ENCODE measurements at places on chromosomes 5 and 9.

DNA sequence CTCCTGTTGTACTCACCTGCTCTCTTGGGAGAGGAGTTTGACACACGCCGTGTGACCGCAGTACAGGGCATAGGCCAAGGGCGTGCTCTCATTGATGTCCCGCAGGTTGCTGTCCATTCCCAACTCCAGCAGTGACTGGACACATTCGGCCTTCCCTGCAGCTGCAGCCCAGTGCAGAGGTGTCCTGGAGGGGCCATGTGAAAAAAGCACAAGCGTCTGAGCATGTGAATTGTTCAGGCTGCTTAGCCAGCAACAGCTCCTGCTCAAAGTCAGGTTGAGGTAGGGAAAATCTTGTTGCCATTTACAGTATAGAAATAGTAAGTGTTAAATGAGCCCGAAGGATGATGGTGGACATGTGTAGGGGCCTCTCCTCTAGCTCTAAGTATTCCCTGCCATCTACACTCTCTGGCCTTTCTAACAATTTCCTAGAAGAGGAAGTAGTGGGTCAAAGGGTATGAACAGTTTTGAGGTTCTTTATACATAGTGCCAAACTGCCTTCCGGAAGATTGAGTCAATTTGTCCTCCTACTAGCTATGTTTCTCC lies 116.5 kb downstream of the ANKRD55 start:
- DNase-seq: no peak

- DNase-seq: no peak
Observed at GRCh38 chr5:157509587-157509986, 49.6 kb downstream of the NIPAL4 start.

- DNase-seq: no peak
Observed at GRCh38 chr9:106885451-106885850, 22.5 kb downstream of the ZNF462 start.

DNA sequence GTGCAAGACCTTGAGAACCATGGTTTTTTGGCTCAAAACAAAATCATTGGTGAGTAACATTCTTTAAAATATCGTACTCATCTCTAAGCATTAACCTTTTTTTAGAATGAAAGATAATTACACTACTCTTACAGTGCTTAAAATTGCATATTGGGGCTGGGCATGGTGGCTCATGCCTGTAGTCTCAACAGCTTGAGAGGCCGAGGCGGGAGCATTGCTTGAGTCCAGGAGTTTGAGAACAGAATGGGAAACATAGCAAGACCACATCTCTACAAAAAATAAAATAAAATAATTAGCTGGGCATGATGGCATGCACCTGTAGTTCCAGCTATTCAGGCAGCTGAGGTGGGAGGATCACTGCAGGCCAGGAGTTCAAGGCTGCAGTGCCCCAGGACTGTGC lies 2.9 kb upstream of the RECK start:
- DNase-seq: no peak

GRCh38 chr5:2997179-2997578 lies 245.7 kb upstream of the IRX2 start:
- no peak for DNase-seq

GRCh38 chr5:149028984-149029383 lies 33.9 kb downstream of the SH3TC2 start:
- DNase-seq: no peak

GRCh38 chr5:125409861-125410536 lies 663.6 kb upstream of the ZNF608 start:
- DNase-seq: no peak

GRCh38 chr9:117491491-117491890 lies 76.6 kb upstream of the ASTN2 start:
- DNase-seq: no peak

GRCh38 chr9:135925496-135926133 lies 18.3 kb upstream of the CAMSAP1 start:
- DNase-seq: peak; percentile 90

DNA sequence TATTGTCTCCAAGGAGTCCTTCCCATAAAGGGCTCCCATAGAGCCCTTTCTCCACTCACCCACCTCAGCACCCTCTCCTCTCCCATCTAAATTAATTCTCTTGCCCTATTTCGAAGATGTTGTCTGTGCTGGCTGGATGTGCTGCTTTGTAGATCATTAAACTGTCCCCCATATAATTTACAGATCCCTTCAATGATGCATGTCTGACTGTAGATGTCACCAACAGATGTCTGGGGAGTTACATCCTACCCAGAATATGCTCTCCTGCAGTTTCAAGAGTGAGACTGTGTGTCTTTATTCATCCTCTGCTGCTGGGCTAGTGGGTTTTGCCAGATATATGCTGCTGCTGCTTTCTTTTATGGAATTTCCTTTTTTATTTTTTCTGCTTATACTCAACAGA lies 351.2 kb downstream of the MLLT3 start:
- no peak for DNase-seq

GRCh38 chr9:8362250-8362649 lies 562.7 kb upstream of the DMAC1 start:
- no peak for DNase-seq

DNA sequence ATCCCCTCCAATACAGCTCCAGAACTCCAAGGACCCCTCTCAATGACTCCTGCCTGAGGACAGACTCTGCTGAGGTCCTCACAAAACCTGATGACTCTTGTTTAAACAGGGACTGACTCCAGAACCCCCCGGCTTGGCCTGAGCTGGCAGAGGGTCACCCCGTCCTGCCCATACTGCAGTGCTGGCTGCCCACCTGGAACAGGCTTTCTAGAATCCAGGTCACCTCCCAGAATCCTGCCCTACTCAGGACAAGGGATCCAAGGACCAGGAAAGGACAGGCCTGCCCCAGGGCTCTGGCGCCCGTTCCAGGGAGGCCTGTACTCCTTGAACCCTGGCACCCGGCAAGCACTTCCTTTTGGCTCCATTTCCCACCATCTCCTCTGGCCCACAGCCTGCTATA lies 22.2 kb downstream of the RALGDS start:
- DNase-seq: no peak

DNA sequence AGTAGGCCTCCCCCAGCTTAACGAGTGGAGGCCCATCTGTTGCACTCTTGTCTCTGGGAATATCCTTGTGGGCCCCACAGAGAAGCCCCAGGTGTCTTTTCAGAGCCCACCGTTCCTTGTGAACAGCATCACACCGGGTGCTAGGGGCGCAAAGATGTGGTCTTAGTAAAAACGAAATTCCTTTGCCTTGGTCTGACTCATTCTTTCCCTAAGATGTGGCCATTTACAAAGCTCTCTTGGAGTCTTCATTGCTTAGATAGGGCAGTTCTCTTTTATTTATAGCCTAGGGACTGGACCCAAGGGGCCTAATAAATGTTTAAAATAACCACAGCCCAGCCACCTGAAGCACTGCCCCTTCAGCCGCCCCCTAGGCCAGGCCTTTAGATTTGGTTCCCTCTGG lies 52.8 kb upstream of the RPL26L1 start:
- no peak for DNase-seq

- no peak for DNase-seq
Observed at GRCh38 chr9:122527193-122527592, at the start of gene OR1N1. Gene OR1N1 (minus strand): TSS chr9:122527293. CDS start chr9:122527293, 0 bp downstream.

Data from activated CD4-positive, alpha-beta T cell treated with anti-CD3 and anti-CD28 coated beads, Interleukin-2, amount 50 U/mL, for 48 hours (primary cell).